GM13977 (cell line): ENCODE measurements at places on chromosomes 5 and 9.

- DNase-seq, result no peak
Observed at GRCh38 chr9:133783331-133783731, 45.2 kb upstream of the SARDH start.

- DNase-seq, result no peak
Observed at GRCh38 chr5:115455301-115455707, 89.3 kb downstream of the FEM1C start.

- no peak for DNase-seq
Observed at GRCh38 chr9:107214915-107215314, 68.2 kb upstream of the RAD23B start.

DNA sequence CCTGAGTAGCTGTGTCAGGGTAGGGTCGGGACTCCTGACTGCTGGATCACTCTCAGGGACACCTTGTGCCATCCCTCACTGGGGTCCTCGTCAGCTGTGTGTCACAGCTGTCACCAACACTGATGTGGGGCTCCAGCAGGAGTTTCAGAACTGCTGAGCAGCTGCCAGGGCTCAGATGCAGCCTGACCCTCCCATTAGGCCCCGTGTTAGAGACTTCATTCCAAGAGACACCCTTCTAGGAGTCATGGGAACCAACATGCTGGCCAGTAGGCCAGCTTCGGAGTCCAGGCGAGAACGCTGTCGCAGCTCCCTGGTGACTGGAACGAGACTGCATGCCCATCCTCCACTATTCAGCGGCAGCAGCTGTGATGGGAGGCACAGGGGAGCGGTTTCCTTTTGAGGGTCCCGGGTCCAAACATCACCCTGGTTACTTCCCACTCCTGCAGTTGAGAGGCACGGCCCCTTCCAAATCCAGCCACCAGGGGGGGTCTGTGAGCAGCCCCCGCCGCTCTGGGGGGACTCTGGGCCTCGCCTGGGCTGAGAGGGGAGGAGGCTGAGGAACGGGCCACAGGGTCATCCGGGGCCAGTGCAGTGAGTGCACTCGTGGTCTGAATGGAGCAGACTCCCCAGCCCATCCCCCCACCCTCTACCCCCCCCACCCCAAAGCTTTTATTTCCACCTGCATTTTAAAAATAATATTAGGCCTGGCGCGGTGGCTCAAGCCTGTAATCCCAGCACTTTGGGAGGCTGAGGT lies 12.6 kb upstream of the TCF7 start:
- peak; percentile 71 for DNase-seq

GRCh38 chr5:160071516-160071915 lies 47.7 kb downstream of the PWWP2A start:
- no peak for DNase-seq

- DNase-seq, result no peak
Observed at GRCh38 chr9:71791875-71792274, 23.6 kb upstream of the CEMIP2 start.

- no peak for DNase-seq
Observed at GRCh38 chr5:173454361-173454735, 126.1 kb upstream of the STC2 start.

GRCh38 chr5:31692561-31693221 lies 53.8 kb downstream of the PDZD2 start:
- no peak for DNase-seq

DNA sequence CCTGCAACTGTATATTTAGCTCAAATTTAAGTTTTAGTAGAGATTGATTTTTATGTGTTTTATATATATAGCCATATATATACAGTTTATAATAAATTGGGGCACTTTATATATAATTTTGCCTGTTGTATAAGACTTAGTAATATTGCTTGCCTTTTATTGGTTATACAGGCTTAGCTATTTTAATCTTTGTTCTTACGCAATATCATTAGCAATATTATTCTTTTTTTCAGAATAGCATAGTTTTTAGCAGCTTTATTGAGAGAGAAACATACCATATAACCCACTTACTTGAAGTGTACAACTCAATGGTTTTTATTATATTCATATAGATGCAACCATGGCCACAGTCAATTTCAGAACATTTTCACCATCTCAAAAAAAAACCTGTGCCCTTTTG lies 28.0 kb downstream of the CDO1 start:
- no peak for DNase-seq

DNA sequence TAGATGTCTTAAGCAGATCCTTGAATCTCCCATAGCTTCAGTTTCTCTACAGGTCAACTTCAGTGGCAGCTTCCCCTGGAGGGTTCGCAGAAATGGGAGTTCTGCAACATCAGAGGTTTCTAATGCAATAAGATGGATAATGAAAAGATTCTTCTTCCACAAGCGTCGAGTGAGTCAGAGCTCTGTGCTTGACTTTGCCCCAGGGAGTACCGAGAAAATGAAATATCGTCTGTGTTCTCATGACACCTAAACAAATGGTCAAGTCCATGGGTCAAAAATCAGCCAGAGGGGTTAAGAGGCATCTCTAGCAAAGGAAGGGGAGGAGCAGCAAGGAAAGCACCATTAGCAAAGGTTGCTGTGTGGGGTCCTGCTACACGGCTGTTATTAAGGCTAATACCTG lies 3.2 kb upstream of the ADRA1B start:
- DNase-seq, result no peak

GRCh38 chr5:178110-178509 lies 13.2 kb upstream of the LRRC14B start:
- DNase-seq, result no peak
